Astrocyte of the spinal cord (primary cell): ENCODE measurements at places on chromosomes 16 and 17.

DNA sequence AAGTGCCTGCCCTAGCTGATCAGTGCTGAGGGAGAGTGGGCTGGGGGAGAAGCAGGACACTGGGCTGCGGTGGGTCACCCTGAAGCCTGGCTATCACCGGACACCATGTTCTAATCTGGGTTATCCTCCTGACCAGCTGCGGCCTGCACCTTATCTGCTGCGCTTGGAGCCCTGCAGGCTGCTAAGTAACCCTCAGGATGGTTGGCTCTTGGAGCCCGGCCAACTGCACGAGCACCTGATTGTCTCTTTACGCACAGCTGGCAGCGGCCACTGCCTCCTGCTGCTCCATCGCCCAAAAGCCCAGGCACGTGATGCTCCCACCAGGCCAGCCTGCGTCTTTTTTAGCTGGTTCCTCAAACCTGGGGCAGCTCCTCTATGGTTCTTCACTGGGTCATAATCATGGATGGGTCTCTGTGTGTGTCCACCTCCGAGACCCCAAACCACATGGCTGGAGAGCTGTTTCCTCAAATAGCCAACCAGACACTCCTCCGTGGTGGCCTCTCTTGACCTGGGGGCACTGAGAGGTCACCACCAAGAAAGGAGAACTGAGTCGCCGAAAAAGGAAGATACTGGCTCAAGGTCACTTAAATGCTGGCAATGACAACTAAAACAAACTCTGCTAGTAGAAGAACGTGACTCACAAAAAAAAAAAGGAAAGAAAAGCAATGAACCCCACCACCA is 21.7 kb downstream of the SPHK1 start:
- no peak for DNase-seq

GRCh38 chr17:47363171-47363570 is 39.4 kb downstream of the EFCAB13 start:
- no peak for DNase-seq

DNA sequence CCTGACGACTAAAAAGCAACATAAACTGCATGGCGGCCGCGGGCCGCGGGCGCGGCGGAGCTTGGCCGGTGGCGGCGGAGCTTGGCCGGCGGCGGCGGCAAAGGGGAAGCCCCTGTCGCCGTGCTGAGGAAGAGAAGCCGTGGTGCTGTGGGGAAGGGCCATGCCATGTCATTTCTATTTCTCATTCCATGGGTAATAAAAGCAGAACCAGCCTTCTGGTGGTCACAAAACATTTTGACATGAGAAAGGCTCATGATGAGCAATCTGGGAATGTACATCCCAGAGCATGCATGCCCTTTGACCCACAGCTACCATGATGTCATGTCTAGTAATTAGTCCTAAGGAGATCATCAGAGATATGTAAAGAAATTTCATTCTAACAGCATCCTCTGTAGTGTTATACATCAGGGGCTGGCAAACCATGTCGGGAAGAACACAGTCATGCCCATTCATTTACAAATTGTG is 23.9 kb upstream of the HEATR6 start:
- peak; percentile 32 for DNase-seq

DNA sequence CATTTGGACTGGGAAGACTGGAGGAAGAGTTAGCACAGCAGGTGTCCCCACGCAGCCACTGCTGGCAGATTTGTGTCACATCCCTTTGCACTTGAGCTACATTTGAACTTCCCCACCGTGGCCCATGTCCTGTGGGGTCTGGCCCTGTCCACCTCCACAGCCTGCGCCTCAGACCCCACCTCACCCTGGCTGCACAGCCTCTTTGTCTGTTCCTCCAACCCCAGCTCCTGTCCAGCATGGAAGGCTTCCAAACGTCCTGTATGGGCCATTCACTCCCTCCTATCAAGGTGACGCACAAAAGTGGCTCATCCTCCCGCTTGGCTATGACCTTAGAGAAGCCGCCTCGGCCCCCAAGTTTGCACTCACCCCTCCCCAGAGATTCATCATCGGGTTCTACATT is 200.6 kb downstream of the FOXL1 start:
- DNase-seq = no peak

DNA sequence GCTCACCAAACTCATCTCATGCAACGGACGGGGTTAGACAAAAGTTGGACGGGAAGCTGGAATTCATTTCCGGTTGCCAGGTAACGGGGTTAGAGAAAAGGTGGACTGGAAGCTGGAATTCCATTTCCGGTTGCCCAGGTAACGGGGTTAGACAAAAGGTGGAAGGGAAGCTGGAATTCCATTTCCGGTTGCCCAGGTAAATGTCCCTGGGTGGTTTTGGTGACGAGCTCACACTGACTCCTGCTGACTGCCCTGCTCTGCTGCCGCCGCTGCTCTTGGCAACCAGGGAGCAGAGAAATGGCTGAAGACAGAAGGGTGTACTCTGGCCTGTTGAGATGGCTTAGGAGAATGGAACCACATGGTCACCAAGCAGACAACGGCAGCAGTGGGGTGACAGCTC is 170.3 kb upstream of the RPH3AL start:
- DNase-seq = no peak

DNA sequence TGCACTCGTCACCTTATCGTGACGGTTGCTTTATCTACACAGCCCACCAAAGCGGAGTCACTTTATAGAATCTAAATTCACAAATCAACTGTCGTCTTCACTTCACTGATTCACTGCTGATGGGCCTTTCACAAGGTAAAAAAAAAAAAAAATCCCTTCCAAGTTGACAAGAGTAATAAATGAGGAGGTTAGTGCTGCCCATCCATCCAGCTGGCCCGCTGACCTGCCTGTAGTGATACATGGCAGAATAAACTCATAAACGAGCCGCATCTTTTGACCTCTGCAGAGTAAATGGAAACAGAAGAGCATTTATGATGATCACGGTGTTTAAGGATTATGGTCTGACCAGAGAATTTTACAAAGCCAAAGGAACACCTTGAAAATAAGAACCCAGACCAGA is 227.3 kb upstream of the IRX5 start:
- DNase-seq = no peak

- peak; percentile 73 for DNase-seq
Observed at GRCh38 chr16:58487566-58488351, 12.2 kb upstream of the NDRG4 start.

- no peak for DNase-seq
Observed at GRCh38 chr17:33550261-33550660, 257.2 kb upstream of the ASIC2 start.

DNA sequence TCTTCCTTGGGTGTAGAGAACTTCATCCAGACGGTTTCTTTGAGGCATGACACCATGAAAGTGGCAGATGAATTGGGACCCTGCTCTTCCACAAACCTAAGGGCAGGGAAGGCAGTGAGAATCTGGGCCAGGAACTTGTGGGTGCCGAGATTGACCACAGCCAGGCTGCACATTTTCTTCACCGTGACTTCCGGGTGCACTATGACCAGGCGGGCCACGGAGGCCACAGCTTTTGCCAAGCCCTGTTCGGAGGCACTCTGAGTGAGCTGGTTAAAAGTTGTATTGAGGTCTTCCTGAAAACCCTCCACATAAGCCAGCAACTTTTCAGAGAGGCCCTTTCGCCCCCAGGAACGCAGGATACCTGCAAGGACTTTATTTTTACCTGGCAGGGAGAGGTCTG is 5.9 kb downstream of the GEMIN4 start:
- DNase-seq = no peak

GRCh38 chr17:16432017-16432416 is 16.6 kb downstream of the TRPV2 start:
- DNase-seq = no peak

GRCh38 chr16:79788949-79789348 is 188.4 kb upstream of the MAF start:
- DNase-seq = no peak

DNA sequence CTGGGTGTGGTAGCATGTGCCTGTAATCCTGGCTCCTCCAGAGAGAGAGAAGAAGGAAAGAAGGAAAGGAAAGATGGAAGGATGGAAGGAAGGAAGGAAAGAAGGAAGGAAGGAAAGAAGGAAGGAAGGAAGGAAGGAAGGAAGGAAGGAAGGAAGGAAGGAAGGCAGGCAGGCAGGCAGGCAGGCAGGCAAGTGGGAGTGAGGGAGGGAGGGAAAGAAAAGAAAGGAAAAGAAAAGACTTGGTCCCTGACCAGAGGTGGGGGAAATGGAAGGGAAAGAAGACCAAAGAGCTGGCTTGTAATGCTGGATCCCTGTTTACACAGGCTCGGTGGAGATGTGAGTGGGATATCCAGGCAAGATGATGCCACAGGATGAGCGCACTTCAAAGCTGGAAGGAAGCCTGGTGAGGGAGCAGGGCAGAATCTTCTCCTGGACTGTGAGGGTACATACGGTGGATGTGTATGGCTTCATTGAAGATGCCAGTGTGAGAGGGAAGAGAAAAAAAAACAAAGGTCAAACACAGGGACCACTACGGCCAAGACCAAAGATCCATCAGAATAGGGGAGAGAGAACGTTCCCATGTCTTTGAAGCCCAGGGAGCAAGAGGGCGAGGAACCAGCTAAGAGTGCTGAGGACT is 2.1 kb downstream of the CES1 start:
- DNase-seq = no peak

DNA sequence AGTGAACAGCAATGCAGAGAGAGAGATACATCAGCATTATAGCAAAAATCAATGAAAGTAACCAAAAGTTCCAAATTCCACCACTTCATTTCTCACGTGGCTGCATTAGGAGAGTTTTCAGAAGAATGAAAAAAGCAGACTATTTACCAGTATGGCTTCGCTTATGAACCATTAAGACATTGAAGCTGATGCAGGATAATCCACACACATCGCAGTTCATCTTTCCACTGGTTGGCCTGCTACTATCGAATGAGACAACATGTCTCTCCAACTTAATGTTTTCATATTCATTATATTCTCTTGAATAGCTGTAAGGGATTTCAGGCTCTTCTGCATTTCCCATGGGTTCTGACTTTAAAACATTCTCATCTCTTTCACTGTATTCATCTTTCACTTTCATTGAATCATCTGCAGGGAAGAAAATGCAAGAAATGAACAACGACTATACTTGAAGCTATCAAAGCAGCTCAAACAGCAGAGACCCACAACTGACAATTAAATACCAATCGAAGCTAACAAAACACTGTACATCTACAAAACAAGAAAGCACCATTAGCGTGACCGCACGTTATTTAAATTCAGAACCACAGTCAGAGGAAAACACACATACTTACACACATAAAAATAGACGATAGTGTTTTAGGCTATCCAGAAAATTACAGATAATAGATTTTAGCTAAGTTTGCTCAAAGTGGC is 54.9 kb downstream of the GRB7 start:
- DNase-seq = no peak

- DNase-seq = no peak
Observed at GRCh38 chr16:88688013-88688778, 1.9 kb upstream of the SNAI3 start.

- no peak for DNase-seq
Observed at GRCh38 chr17:39676198-39676819, 8.1 kb downstream of the PNMT start.

DNA sequence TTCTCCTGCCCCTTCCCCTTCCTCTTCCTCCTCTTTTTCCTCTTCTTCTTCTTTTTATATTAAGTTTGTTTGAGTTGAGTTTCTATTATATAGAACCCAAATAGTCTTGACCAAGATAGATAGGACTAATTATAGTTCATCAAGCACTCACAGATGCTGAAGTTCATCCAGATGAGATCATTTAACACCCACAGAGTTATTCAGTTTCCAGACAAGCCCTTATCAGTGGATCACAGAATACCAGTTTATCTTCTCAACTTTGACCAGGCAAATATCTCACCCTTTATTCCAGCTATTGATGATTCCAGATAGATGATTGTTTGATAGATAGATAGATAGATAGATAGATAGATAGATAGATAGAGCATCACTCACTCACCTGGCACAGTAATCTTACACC is 87.5 kb downstream of the AXIN2 start:
- DNase-seq = no peak

DNA sequence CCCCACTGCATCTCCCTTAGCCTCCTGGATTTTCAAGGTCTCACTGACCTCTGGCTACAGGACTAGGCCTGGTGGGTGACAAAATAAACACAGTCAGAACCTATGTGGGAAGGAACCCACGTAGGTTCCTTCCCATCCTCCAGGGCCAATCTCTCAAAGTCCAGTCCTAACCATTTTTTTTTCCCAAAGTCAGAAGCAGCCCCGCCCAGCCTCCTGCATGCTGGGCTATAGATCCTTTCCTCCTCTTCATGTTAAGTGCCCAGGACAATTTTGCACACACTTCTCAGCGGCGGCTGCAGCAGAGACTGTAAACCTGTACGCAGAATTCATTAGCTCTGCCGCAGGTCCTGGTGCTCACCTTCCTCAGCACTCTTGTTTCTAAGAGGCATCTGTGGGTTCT is 285.8 kb downstream of the NPIPA8 start:
- DNase-seq = no peak

- no peak for DNase-seq
Observed at GRCh38 chr17:82927661-82928601, 88.1 kb upstream of the ZNF750 start.

- DNase-seq = no peak
Observed at GRCh38 chr16:49576173-49576494, 202.5 kb downstream of the C16orf78 start.
